ENCODE measurements at places on chromosomes 7 and 10. TPM values are rescaled to one million over a fixed set of nuclear protein-coding genes. Genes with fewer than 3 reads are reported as not detected.

The FAM13C gene
- total RNA-seq: 6.8 TPM

The SLC26A3 gene
- not detected for total RNA-seq

The TMEM273 gene
- total RNA-seq: not detected

The STEAP2 gene
- 2.9 TPM for total RNA-seq

The LEP gene
- total RNA-seq: not detected

The C10orf90 gene
- not detected for total RNA-seq

The TWNK gene
- 13.9 TPM for total RNA-seq

The CPA4 gene
- 4.1 TPM for total RNA-seq

The EIF5AL1 gene
- 0.07 TPM for total RNA-seq

The FAM25A gene
- not detected for total RNA-seq

The CCZ1 gene
- total RNA-seq: 90.5 TPM

The OR6B1 gene
- not detected for total RNA-seq

The PAX4 gene
- not detected for total RNA-seq

The GFRA1 gene
- total RNA-seq: 38.7 TPM

The CARD11 gene
- total RNA-seq: 9.8 TPM

The FAM237B gene
- total RNA-seq: not detected

The CNPY1 gene
- not detected for total RNA-seq

The LARP4B gene
- total RNA-seq: 90.2 TPM

The LRRTM3 gene
- 4.6 TPM for total RNA-seq

The LRRD1 gene
- 0.50 TPM for total RNA-seq

The VAX1 gene
- not detected for total RNA-seq

The HUS1 gene
- total RNA-seq: 36.0 TPM

The DLX6 gene
- 10.9 TPM for total RNA-seq

The SFXN4 gene
- total RNA-seq: 37.2 TPM

The SLC25A28 gene
- total RNA-seq: 41.4 TPM

The PPP1R3A gene
- total RNA-seq: not detected

The MXI1 gene
- total RNA-seq: 32.7 TPM

The MGAM2 gene
- 0.18 TPM for total RNA-seq

The HOXA6 gene
- 43.7 TPM for total RNA-seq

The SPDYE1 gene
- total RNA-seq: not detected

The SDK1 gene
- 12.8 TPM for total RNA-seq

The LIPF gene
- total RNA-seq: not detected

The RTKN2 gene
- total RNA-seq: 6.0 TPM

The BET1 gene
- 26.9 TPM for total RNA-seq

The FKBP6 gene
- total RNA-seq: not detected

The GRID1 gene
- 0.22 TPM for total RNA-seq

The NUPR2 gene
- not detected for total RNA-seq

The BUB3 gene
- 70.0 TPM for total RNA-seq

The TBXAS1 gene
- 3.9 TPM for total RNA-seq

The PLEKHS1 gene
- not detected for total RNA-seq

The ARHGEF35 gene
- 14.9 TPM for total RNA-seq

The RSBN1L gene
- total RNA-seq: 23.4 TPM

The CUBN gene
- total RNA-seq: 1.5 TPM

The CALHM3 gene
- total RNA-seq: not detected

The IQUB gene
- 0.93 TPM for total RNA-seq

The DYNC1I1 gene
- 4.4 TPM for total RNA-seq

The FFAR4 gene
- not detected for total RNA-seq

The NEUROG3 gene
- not detected for total RNA-seq

The WAC gene
- 139 TPM for total RNA-seq

All from mesothelial cell of epicardium (in vitro differentiated cells).